ENCODE measurements at places on chromosomes 7 and 10.
A peak's percentile ranks its signal among the peaks of the same experiment; 100 is the strongest.

DNA sequence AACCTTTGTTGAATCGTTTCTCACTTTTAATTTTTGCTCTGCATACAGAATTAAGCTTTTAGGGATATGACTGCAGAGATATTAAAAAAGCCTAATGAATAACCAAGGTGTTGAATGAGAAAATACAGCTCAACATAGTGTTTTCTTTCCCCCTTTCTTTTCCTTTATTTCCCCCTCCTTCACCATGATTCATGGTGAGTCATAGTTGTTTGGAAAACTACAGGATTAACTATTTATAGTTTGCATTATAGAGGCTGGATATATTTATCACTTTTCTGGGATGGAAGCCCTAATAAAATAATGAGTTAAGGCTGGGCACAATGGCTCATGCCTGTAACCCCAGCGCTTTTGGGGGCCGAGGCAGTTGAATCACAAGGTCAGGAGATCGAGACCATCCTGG lies 115.0 kb downstream of the DNAJB9 start:
- no peak for DNase-seq

- DNase-seq, result no peak
These were observed 2.0 kb upstream of the FEZF1 start for GRCh38 chr7:122306320-122307227.

- peak; percentile 60 for DNase-seq
These were observed 24.7 kb upstream of the GPAM start for GRCh38 chr10:112208292-112208691.

DNA sequence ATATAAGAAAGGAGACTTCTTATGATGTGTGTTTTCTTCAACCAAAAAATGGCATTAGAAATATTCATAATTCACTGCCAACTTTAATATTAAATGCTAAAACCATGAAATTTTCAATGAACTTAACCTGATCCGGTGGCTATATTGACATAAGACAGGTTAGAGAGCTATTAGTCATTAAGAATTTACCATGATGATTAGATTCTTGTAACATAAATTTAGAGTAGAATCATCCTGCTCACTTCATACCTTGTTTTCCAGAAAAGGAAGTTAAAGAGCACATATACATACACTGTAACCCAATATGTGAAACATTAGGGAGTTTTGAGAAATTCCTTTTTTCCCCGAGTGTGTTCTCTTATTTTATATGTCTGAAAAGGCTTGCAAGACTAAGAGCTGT lies 430.3 kb upstream of the SEMA3A start:
- DNase-seq, result no peak

DNA sequence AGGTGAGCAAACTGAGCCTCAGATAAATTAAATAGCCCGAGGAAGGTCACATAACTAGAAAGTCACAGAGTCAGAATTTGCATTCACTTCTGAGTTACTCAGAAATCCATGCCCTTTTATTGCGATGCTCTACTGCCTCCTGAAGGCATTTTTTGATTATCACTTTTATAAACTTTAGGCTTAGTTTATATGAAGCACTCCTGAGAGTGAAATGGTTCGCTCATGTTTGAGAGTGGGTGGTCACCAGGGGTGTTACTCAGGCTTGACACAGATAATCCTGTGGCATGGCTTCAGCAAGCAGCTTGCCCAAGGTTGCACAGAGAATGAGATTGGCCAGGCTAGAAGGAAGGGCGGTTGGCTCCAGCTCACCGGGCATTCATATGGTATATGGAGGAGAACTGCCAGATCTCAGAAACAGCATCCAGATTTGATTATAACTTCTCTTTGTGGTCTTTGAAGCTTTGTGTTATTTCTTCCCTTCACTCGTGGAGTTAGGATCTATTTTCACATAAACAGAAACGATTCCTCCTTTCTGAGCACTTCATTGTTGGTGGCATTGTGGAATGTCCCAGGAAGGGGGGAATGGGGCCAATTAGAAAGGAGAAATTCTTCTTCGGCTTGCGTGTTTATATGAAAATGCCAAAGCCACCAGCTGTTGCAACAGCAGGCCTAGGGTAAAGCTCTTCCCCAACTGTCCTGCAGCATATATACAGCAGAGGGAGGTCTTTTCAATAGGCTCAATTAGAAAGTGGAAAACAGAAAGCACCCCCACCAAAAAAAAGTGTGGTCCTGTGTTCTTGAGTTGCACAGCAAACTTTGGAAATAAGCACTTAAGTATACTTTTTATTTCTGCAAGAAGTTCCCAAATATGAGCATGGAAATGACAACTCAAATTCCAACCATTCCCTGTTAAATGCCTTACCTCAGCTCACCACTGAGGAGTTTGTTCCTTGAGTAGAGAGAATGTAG lies 628.8 kb downstream of the SUGCT start:
- DNase-seq, result peak; percentile 66

DNA sequence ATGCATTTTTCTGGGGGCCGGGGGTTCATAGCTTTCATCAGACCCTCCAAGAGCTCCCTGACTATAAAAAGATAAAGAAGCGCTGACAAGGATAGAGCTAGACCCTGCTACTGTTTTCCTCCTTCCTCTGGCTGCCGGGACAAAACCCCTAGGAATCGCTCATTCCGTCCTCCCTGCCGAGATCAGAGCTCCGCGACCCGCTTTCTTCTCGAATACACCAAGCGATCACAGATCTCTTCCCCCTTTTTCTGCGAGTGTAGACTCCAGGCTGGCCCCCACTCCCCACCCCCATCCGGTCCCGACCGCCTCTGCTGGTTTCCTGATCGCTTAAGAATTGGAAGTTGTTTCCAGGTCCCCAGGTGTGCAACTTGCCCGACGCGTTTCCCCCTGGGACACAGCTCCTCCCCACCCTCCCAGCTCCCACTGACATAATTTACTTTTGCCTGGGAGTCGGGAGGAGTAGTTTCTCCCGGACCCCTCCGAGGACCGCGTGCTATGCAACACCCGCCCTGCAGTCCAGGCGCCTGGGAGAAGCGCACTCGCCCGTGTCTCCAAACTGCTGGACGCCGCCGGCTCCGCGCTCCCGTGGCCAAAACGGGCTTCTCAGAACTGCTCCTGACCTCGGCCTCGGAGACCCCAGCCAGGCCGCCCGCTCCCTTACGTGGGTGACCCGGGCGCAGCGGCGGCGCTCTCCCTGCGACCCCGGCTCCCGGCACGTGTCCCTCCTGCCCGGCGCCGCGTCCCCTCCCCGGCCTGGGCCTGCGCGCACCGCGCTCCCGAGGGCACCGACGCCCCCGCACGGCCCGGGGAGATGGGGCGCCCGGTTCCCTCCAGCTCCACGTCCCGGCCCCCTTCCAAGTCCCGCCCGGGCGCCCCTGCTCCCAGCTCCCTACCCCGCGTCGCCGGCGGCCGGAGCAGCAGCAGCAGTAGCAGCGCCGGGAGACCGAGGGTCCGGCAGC lies 552 bp downstream of the IL15RA start:
- peak; percentile 64 for DNase-seq

DNA sequence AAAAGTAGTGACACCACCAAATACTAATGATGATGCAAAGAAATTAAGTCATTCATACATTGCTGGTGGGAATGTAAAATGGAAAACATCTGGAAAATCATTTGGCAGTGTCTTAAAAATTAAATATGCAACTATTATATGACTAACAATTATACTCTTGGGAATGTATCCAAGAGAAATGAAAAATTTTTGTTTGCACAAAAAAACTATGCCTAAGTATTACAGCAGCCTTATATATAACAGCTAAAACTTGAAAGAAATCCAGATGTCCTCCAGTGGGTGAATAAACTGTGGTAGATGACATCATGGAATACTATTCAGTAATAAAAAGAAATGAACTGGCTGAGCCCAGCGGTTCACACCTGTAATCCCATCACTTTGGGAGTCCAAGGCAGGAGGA lies 132.0 kb downstream of the NEBL start:
- DNase-seq, result no peak

DNA sequence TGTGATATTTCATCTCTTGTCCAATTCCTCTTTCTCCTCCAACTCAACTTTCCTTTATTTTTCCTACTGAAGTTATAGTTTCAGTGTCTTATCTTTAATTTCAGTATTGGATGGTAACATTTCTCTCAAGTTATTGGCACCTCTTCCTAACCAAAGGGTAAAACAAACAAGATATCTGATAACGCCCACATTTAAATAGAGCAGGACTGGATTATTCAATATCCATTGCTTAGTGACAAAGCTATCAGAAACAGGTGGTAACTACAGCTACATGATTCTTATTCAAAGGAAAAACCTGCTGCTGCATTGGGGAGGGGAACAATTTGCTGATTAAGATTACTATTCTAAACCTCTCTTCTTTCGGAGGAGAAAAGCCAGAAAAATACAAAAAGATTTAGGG lies 87.8 kb downstream of the TAF3 start:
- no peak for DNase-seq

DNA sequence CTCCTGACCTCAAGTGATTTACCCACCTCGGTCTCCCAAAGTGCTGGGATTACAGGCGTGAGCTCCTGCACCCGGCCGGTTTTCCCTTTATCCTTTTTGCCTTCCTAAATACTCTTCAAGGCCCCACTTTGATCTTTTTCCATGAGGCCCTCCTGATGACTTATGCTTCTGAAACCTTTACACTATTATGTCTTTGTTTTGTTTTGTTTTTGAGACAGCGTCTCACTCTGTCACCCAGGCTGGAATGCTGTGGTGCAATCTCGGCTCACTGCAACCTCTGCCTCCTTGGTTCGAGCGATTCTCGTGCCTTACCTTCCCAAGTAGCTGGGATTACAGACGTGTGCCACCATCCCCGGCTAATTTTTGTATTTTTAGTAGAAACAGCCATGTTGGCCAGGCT lies 3.8 kb downstream of the STMP1 start:
- DNase-seq, result no peak

All from GM03348 (cell line).